ENCODE measurements at places on chromosomes 5 and 9. TPM values are rescaled to one million over a fixed set of nuclear protein-coding genes. Genes with fewer than 3 reads are reported as not detected.
A peak's percentile ranks its signal among the peaks of the same experiment; 100 is the strongest.

DNA sequence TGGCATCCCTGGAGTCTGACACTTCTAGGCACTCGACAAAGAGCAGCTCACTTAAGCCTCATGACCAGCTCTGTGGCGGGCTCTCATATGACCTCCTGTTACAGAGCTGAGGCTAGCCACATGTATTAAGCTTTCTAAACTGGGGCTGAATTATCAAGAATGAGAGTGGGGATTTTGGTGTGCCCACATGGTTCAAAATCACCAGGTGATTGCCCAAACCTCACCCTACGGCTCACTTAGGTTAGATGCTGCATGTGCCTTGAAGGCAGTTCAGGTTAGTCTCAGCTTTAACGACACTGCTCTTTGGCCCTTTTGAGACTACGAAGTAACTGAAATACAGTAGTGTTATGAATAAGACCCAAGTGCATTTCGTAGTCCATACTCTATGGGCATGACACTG, 39.4 kb upstream of the SMIM32 start:
- no peak for DNase-seq

- DNase-seq, result no peak
Observed at GRCh38 chr9:128505414-128505765, 871 bp downstream of the GLE1 start.

GRCh38 chr5:144151026-144151425, 19.4 kb downstream of the YIPF5 start:
- DNase-seq, result no peak

GRCh38 chr9:37026113-37026930, 7.7 kb downstream of the PAX5 start:
- DNase-seq, result no peak

- DNase-seq, result no peak
Observed at GRCh38 chr5:56259002-56259511, 25.9 kb upstream of the ANKRD55 start.

GRCh38 chr5:127186657-127187056, 103.9 kb upstream of the MEGF10 start:
- DNase-seq, result no peak

DNA sequence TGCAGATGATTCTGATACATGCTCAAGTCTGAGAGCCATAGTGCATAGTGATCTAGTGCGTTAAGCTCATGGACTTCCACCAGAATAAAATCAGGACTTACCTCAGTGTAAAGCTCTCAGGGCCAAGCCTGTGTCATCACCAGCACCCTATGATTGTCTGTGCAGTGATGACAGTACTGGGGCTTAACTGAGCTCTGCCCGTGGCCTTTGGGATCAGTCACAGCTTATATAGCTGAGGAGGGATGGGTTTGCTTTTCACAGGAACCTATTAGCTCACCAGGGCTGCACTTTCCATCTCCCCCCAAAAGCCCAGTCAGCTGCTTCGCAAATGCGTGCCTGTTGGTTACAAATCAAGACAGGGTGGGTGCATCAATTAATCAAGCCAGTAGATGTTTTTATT, 246.9 kb downstream of the NR3C1 start:
- peak; percentile 20 for DNase-seq

DNA sequence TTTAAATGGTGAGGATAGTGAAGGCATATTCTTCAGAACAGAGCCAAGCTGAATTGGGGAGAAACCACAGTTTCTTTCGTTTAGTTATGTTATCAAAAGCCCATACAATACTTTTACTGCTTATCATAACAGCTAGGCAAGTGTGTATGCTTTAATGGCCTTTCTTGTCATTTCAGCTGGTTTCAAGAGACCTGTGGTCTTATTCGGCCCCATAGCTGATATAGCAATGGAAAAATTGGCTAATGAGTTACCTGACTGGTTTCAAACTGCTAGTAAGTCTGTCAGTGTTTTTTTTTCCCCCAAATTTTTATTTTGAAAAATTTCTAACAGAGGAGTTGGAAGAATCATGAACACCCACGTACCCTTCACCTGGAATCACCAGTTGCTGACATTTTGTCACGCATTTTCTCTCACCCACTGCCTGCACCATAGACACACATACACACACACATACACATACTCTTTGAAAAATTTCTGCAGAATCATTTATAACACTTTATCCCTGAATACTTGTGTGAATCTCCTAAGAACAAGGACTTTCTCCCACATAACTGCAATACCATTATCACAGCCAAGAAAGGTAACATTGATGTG, 63.7 kb downstream of the TJP2 start:
- DNase-seq, result no peak

DNA sequence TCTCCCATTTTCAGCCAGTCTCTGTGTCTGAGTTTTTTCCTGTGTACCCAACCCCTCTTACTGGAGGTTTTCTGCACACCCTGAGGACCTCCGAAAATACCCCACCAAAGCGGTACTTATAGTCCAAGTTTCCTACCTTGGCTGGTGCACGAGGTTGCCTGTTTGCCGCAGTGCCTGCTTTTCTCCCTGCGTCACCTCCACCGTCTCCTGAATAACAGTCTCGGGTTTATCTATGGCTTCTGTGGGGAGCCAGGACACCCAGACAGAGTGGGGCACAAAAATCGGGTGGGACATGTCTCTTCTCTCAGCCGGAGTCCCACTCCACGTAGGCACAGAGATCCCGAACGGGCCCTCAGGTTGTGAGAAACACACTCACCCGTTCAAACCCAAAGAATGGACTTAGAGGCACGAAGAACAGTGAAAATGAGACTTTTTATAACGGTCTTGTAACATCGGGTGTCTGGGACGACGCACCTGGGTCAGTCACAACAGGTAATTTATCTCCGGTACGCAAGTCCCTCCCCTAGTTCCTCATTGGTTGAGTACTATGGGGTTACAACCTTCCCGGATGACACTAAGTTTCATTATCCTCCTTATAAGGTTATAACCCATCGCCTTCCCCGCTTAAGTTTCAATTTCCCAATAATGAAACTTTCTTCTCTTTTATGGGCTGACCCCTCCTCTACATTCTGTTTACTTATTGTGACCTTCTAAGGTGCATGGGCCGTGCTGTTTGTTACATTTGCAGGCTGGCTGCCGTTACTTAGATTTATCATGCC, 970.2 kb upstream of the COX7C start:
- peak; percentile 36 for DNase-seq

- DNase-seq, result no peak
Observed at GRCh38 chr5:75536694-75537360, 25.1 kb downstream of the POLK start.

DNA sequence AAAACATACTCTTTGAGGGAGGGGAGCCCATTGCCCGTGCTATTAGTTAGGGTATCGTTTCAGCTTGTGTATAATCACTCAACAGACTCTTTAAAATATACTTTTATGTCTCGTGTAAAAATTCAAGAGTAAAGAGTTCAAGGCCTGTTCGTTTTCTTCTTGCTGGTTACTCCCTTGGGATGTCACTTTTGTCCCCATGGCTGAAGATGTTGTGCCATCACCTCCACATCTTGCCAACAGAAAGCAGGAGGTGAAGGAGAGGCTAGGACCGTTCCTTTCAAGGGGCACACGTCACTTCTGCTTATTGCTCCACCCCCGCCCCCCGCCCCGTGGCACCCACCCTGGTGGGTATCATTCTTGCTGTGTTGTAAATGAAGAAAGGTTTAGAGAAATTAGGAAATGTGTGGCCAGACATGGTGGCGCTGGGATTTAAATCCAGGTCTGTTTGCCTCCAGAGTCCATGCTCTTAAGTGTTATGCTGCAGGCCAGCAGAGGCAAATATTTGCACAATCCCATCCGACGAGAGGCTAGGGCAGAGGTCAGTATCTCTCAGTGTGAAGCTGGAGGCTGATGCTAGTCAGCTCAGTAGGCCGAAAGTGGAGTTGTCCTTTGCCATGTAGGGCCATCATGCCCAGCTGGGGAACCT, 3.0 kb downstream of the MLANA start:
- DNase-seq, result no peak

- DNase-seq, result peak; percentile 81
Observed at GRCh38 chr5:59188419-59189225, 605.7 kb downstream of the RAB3C start.

- no peak for DNase-seq
Observed at GRCh38 chr5:170053896-170054295, 51.8 kb upstream of the FOXI1 start.

DNA sequence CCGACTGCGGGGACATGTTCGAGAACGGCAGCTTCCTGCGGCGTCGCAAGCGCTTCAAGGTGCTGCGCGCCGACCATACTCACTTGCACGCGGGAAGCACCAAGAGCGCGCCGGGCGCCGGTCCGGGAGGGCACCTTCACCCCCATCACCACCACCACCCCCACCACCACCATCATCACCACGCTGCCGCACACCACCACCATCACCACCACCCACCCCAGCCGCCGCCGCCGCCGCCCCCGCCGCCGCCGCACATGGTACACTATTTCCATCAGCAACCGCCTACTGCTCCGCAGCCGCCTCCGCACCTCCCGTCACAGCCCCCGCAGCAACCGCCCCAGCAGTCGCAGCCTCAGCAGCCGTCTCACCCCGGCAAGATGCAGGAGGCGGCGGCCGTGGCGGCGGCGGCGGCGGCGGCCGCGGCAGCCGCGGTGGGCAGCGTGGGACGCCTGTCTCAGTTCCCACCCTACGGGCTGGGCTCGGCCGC, 514 bp downstream of the FOXB2 start:
- no peak for DNase-seq

GRCh38 chr5:150647275-150648251, 7.1 kb downstream of the SYNPO start:
- DNase-seq, result peak; percentile 94

- DNase-seq, result no peak
Observed at GRCh38 chr9:91643481-91644077, 219.9 kb upstream of the NFIL3 start.

DNA sequence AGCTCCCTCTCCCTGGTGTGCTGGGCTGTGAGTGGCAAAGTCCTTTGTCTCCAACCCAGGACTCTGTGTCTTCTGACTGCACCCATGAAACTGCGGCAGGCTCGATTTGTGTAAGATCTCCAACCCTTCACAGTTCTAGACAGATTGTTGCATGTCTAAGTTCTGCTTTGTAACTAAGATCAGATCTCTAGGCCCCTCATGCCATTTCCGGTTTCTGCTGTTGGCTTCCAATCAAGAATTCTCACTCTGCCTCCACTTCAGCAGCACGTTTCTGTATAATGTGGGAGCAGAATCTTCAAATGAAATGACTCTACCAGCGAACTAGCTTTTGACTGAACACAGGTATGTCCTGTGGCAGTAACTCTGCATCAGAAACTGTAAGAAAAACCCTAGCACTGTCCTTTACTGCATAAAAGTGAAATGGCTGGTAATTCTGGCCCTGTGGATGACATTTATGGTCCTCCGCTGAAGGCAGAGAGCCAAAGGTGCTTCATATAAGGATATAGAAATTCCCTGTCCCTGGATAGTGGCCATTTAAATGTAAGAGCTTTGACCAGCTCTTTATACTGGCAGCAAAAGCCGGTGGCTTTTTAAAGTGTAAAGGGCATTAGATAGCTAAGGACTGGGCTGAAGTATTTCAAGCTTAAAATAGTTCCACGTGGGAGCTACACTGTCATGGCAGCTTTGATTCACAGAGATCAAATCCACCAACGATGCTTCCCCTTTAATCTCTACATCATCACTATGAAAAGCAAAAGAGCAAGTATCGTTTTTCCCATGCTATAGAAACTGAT, 319.0 kb upstream of the CDH6 start:
- no peak for DNase-seq

GRCh38 chr5:180139731-180140055, 68.1 kb upstream of the RNF130 start:
- DNase-seq, result no peak

- DNase-seq, result peak; percentile 54
Observed at GRCh38 chr5:158727136-158727535, 372.6 kb downstream of the EBF1 start.

The PTPRD gene
- polyA plus RNA-seq, result 0.44 TPM

The LSM11 gene
- polyA plus RNA-seq, result 2.2 TPM

The DAB2IP gene
- 14.1 TPM for polyA plus RNA-seq

The FST gene
- polyA plus RNA-seq, result 2.4 TPM

The DDX4 gene
- polyA plus RNA-seq, result 0.03 TPM

The ZFR gene
- polyA plus RNA-seq, result 76.5 TPM

The RELL2 gene
- polyA plus RNA-seq, result 0.31 TPM

The TMEFF1 gene
- polyA plus RNA-seq, result not detected

The WHRN gene
- polyA plus RNA-seq, result 0.07 TPM

The SLC23A1 gene
- not detected for polyA plus RNA-seq

The IFNK gene
- polyA plus RNA-seq, result not detected
